Kidney epithelial cell (primary cell): ENCODE measurements at places on chromosomes 2 and 18.

GRCh38 chr2:58709274-58709673 is 468.1 kb upstream of the FANCL start:
- no peak for DNase-seq

GRCh38 chr2:60516383-60516811 is 37.1 kb downstream of the BCL11A start:
- DNase-seq, result no peak

DNA sequence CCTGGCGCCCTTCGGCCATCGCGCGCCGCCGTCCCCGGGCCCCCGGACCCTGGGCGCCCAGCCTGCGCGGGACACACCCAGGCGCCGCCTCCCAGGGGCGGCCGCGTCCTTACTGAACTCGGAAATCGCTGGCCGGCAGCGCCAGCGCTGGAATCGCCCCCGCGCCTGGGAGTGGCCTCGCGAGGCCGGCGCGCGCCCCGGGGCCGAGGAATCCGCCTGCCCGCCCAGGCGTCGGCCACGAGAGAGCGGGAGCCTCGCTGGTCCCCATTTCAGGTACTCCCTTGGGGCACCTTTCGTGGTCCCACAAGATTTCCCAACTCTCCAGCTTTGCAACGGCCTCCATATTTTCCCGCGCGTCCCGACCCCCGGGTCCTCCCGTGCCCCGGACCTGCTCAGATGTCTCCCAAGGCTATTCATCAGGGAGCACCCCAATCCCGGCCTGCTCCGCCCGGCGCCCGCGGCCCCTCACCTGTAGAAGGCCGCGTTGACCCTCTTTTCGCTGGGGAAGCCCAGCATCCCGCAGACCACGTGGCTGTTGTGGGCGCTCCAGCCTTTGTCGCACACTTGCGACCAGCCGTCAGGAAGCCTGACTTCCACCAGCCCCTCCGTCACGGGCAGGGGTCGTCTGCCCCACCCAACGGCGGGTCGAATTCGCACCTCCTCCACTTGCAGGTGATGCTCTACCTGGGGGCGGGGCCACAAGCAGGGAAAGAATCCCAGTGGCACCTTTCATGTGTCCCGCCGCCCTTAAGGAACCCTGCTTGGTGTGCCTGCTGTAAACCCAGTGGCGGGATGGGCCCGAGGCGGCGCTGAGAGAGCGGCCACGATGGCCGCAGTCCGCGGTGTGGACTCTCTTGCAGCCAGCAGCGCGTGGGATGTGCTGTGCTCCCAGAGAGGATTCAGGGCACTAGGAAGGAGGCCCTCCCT is 4.6 kb downstream of the LOXL3 start:
- no peak for DNase-seq

DNA sequence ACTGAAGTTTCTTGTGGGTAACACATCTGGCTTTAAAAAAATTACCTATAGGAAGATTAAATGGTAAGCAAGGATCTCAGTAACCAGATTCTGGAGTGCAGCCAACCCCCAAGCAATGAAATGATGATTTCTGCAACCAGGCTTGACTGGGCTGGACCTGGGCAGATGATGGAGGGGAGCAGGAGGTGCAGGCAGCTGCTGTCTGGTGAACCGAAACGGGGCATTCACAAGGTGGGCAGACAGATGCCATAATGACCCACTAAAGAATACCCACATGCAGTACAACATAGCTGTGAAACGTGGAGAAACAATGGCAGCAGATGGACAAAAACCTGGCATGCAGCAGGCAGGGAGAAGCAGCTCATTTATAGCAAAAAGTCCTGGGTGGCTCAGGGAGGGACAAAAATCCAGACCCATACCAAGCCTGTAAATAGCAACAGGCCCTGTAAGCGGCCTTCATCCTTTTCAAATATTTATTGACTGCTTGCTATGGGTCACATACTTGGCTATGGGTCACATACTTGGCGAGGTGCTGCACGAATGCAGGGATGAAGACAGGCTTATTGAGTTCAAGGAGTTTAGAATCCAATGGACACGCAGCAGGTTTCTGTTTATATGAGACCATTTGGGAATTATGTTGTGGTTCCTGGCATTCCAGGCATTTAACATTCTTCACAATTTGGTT is 244.7 kb downstream of the HRH4 start:
- no peak for DNase-seq

DNA sequence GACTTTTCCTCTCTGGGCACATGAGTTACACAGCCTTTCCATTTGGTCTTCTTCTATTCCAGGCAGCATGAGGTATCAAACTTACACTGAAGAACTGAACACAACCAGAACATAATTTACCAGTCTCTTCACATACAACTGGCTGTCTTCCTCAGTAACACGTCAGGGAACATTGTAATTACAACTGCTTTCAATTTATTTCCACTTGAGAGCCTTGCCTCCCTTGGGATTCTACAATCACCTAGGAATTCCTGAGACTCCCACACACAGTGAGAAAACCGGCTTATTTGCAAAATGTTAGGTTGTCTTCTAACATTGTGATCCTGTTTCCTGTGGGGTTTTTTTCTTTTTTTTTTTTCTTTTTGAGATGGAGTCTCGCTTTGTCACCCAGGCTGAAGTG is 149.9 kb downstream of the TMX3 start:
- no peak for DNase-seq

- no peak for DNase-seq
These were observed 76.6 kb downstream of the TLK1 start for GRCh38 chr2:171084128-171084527.

- no peak for DNase-seq
These were observed 291.5 kb upstream of the CCDC68 start for GRCh38 chr18:55250768-55251173.

- DNase-seq, result no peak
These were observed 108.8 kb downstream of the ACKR3 start for GRCh38 chr2:236678307-236678975.

- no peak for DNase-seq
These were observed 11.5 kb downstream of the SF3B1 start for GRCh38 chr2:197423307-197423706.

DNA sequence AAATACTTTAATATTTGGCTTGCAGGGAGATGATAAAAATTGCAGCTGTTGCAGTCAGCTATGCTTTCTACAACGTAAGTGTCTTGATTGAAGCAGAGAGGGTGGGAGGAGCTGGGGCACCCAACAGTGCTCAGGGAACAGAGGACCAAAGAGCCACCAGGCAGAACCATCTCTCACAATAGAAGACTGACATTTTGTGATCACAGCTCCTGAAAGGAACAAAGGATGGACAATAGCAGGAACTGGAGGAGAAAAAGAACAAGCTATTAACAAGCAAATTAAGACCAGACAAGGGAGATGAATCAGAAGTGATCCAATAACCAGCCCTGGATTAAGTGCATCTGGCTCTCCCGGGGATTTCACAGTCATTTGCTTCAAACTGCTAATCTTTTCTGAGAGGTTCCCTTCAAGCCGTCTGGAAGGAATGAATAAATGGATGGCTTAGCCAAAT is 65.7 kb upstream of the SMAD2 start:
- DNase-seq, result no peak

- no peak for DNase-seq
These were observed 6.7 kb downstream of the CHMP3 start for GRCh38 chr2:86556508-86556907.

DNA sequence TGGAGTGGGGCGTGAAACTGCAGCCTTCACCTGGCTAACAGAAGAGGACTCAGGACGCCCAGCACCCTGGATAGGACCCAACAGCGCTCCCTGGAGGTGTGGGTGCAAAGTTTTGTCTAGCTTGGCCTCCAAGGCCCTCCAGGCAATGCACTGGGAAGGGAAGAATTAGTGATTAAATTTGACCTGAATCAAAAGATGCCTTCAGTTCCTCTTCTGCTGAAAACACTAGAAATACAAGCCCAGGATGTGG is 779 bp upstream of the TRIB2 start:
- DNase-seq, result no peak

GRCh38 chr2:66536997-66537396 is 102.1 kb downstream of the MEIS1 start:
- no peak for DNase-seq

DNA sequence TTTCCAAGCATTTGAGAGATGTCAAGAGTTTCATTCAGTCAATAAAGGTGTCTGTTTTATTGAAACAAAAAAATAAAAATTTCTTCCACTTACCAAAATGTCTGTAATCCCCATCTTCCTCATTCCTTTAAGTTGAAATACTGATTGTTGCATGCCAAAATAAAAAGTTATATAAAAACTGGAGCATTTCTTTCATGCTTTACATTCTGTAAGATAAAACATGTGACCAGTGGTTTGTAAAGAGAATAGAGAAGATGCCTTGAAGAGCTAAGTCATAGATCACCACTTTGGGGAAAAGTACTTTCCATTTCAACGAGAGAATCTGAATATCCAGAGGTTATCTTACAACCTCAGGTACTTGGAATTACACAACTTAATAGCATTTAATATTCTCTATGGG is 35.9 kb upstream of the MYO1B start:
- no peak for DNase-seq

- DNase-seq, result peak; percentile 94
These were observed 54.9 kb upstream of the MAP2 start for GRCh38 chr2:209368914-209369313.

DNA sequence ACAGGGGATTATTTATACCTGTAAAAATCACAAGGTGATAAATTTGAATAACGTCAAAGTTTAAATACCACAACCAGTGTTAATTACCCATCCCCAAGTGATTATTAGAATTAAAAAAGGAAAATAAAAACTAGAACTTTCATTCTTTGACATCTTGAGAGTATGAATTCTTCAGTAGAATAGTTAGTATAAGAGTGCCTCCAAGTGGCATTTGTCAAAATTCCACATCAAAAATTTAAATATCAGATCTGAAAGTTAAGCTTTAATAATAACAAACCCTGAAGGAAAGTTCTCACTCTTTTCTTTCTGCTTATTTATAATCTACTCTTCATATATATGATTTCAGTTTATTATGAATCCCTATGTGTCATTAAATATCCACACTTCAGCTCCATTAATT is 273.7 kb upstream of the KYNU start:
- DNase-seq, result no peak

DNA sequence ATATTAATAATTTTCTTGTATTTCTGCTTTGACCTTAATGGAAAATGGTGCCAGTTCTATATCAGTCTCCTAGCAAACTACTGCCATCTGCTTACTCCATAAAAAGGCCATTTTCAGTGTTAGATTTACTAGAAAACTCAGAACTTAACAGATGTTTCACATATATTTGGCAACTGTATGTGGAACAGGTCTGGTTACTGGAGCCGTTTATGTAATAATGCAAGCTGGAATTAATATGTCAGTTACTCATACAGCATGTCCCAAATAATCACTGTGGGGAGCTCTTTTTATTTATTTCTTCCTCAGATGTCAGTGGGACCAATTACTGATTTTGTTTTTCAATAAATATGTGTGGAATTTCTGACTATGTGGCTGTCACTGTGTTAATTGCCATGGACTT is 1247.6 kb downstream of the CNTNAP5 start:
- no peak for DNase-seq

DNA sequence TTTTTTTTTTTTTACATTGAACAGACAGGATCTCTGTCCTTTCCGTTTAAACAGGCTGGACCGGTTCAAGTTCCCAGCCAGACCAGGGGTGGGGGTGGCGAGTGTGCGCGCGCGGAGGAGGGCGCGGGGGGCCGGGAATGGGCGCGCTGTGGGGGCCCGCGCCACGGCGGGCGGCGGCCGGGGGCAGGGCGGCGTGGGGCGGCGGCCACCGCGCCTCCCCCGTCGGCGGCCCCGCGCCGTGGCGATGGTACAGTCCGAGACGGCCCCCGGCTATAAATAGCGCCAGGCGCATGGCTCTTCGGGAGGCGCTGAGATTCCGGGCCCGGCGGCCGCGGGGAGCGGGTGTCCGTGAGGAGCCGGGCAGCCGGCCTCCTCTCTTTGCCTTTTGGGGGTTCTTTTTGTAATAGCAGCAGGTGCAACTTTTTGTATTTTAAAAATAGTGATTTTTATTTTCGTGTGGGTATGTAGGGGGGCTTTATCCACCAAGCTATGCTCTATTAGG is 430 bp upstream of the CELF4 start:
- DNase-seq, result no peak

- no peak for DNase-seq
These were observed 264.9 kb downstream of the SUCLG1 start for GRCh38 chr2:84194181-84194580.

- peak; percentile 29 for DNase-seq
These were observed 299.0 kb downstream of the FBXO15 start for GRCh38 chr18:73848656-73849055.

- no peak for DNase-seq
These were observed 215.7 kb downstream of the TPGS2 start for GRCh38 chr18:36613069-36613468.

GRCh38 chr18:11947214-11948191 is 33.8 kb upstream of the IMPA2 start:
- DNase-seq, result peak; percentile 93

DNA sequence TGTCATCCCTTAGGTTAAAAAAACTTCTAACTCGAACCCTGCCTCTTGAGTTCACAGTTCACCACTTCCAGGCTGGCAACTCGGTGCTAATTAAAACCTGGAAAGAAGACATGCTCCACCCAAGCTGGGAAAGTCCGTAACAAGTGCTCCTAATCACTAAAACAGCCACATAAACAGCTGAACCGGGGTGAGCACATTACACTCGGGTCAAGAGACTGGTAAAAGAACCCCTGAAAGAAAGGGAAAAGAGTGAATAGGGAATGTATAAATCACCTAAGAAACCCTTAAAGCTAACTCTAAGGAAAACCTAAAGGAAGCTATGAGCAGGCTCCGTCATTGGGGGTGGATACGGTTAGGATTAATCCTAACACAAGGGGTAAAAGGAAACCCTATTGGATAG is 102.0 kb downstream of the HIBCH start:
- DNase-seq, result no peak

DNA sequence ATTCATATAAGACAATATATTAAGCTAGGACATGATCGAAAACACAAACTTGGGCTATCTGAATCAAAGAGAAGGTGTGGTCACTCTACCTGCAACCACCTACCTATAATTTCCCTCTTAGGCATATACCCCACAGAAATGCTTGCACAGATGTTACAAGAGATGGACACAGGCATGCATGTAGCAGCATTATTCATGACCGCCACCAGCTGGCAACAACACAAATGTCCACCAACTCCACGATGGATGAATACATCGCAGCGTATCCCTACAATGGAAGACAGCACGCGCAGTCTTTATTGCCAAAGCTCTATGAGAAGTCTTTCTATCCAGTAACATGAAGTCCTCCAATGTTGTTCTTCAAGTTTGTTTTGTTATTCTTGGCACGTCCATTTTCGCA is 90.8 kb downstream of the ARL4C start:
- no peak for DNase-seq
